ENCODE measurements at places on chromosomes 3 and 15.

GRCh38 chr15:42158941-42159340, 2.5 kb upstream of the PLA2G4F start:
- DNase-seq: no peak

- no peak for DNase-seq
Measured at GRCh38 chr15:67017311-67017710, 48.1 kb upstream of the SMAD3 start.

DNA sequence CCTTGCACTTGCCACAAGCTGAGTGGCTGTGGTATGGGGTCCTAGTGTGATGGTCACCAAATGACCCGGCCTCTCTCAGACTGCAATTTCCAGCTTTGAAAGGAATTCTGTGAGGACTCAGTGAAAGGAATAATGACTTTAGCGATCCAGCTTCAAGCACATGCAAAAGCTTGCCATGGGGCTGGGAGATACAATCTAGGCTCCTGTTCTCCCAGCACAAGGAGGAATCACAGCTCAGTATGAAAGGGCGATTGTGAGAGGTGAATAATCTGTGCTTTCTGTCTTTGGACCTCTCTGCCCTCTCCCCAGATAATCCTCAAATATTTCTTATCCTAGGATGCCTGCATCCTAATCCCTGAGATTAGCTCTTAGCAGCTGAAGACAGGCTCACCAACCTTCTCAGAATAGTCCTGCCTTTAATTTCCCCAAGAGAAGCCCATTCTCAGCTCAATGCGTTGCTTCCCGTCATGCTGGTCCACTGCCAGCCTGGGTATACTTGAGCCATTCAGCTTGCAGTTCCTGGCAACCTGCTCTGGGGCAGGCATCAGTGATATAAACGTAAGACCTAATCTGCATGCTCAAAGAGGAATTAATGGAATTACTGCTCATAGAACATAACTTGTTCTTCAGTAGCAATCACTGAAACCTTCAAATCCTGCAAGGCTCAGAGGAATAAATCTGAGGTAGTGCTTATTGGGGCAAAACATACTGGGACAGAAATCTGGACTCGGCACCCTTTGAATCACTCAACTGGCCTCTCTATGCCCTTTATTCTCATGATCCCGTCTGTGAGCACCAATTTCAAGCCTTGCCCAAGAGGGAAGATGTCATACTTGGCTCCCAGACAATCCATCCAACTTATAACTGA, 15.1 kb downstream of the TLNRD1 start:
- DNase-seq: no peak

DNA sequence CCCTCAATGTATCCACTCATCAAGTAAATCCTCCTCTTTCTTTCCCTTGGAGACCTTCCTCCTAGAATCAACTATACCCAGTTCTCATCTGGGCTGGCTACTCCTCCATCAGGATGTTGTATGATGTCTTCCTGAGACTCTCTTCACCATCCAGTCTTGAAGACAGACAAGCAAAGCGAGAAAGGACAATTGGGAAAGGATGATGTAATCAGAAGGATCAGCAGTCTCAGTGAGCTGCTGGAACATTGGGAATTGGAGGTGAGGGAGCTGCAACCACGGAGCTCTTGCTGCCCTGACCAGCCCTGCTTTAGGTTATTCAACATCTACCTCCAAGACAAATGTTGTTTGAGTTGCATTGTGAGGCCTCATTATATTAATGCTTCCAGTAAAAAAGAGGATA, 48.0 kb upstream of the UBP1 start:
- no peak for DNase-seq

- DNase-seq: peak; percentile 13
Measured at GRCh38 chr15:101025896-101026631, 106.9 kb downstream of the LRRK1 start.

- DNase-seq: no peak
Measured at GRCh38 chr15:73017987-73018386, 34.3 kb upstream of the NEO1 start.

DNA sequence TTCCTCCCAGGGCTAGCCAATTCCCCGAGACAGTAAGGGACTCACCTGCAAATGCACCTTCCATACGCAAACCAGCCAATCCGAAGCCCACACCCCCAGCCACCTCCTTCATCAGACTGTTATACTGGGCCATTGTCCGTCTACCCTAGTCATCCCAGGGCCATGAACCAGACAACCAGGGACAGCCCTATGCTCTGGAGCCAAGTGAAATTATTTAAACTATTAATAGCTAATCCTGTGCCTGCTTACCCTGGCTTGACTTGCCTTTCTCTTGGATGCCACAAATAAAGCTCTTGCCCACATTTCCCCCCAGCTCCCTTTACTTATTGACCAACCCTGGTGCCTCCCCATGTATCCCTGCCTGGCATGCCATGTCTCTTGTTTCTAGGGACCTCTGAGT, 4.0 kb upstream of the CHRNB4 start:
- DNase-seq: no peak

GRCh38 chr3:146227486-146227885, 23.4 kb downstream of the PLSCR4 start:
- DNase-seq: no peak

DNA sequence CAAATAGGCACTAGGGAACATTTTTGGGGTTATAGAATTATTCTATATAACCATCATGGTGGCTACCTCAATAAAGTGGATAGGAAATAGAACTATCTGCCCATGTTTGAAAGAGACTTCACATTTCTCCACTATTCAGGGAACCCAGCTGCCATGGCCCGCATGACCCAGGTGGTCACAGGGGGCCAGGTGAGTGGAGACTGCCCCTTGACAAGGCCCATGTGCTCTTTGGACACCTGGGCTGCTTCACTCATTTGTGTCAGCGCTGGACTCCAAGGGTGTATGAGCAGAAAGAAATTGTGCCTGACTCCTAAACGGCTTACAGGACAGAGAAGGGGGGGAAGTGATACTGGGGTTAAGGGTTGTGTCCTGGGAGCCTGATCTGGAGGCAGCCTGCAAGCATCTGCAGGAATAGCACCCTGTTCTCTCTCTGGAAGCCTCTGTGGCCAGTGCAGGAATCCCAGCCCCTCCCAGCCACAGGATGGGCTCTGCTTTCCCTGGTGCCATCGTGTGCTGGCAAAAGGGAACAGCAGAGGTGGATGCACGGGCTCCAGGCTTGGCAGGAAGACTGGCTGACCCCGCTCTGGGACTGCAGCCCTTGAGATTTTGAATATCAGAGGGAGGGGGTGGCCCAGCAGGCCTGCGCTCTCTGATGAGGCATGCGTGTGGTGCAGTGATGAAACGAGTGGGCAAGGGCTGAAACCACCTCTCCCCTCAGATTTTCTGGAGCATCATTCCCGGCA, 9.1 kb upstream of the C3orf22 start:
- DNase-seq: no peak

GRCh38 chr15:101617390-101617965, 34.7 kb downstream of the TM2D3 start:
- DNase-seq: no peak

DNA sequence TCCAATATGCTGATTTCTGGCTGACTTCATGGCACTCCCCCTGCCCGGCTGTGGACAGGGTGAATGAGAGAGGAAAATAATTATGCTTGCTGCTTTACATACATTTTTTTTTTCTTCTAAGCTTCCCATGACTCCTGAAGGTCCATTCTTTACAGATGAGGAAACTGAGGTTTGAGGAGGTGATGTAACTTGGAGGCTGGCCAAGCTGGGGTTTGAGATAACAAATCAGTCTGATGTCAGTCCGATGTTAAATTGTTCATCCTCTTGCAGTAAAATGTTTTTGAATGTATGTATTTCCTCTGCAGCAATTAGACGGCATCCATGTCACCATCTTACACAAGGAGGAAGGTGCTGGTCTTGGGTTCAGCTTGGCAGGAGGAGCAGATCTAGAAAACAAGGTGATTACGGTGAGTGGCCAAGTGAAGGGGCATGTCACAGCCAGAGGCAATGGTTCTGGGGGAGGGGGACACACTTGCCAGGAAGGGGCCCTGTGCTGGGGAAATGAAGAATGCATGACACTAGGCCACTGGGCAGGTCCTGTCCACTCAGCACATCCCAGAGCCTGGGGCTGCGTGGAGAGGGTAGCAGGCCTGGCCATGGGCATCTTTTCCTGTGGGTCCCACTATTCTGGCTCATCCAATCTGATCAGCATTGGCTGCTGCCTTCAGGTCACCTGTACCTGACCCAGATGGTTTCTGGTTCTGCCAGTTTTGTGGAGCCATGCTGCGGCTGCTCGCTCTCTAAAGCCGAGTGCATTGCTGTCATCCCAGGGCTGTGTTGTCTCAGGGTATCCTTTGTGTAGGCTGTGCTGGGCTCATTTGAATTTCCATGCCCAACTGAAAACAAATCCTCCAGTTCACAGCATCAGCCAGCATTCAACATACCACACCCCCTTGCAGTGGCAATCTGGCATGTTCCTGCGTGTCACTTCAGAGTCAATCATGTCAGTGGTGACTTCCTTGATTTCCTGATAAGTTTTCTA, 20.4 kb downstream of the STARD5 start:
- no peak for DNase-seq

DNA sequence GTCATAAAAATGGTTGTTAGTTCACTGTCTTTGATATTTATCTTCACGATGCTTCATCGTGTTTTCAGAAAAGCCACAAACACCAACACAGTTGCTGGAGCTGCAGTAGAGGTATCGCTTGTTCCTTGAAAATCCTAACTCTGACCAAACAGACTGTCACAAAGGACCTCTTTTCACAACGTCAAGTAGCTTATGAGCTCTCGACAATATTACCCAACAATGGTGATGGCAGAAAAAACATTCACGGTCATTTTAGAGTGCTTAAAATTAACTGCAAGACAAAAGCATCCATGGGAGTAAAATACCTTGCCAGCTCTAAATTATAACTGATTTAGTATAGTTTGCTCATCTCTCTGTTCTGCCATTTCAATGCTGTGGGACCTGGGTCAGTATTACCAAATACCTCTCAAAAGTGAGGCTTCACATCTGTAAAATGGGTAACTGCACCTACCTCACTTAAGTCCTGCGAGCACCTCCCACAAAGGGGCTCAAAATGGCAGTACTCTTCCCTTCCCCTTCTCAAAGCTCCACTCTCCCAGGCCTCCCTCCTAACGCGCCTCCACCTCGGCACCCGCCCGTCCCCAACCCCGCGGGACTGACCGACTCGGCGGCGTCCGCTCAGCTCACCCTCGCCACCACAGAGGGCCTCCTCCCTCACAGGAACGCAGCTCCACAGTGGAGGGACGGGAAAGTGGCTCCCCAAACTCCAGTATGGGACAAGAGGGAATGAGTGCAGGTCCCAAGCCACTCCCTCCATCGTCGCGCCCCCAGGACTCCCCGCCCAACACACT, 546 bp downstream of the TRIM59 start:
- no peak for DNase-seq

DNA sequence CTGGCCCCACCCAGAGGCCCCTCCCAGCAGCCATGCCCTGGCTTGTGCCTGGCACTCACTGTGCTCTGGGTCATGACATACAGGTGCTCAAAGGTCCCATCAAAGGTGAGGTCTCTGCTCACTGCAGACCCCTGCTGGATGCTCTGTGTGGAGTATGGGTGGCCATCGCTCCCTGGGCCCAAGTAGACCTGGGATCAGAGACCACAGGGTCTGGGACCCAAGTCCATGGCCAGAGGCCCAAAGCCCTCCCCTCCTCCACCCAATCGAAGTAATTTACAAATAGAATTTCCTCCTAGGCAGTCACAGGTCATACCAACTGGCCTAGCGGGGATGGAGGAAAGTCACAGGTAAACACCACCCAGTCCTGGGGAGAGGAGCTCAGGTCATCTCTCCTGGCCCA, 7.6 kb downstream of the PLXNB1 start:
- no peak for DNase-seq

- no peak for DNase-seq
Measured at GRCh38 chr3:151935446-151935845, 62.0 kb downstream of the SUCNR1 start.

- no peak for DNase-seq
Measured at GRCh38 chr15:98718426-98719136, 70.2 kb downstream of the IGF1R start.

DNA sequence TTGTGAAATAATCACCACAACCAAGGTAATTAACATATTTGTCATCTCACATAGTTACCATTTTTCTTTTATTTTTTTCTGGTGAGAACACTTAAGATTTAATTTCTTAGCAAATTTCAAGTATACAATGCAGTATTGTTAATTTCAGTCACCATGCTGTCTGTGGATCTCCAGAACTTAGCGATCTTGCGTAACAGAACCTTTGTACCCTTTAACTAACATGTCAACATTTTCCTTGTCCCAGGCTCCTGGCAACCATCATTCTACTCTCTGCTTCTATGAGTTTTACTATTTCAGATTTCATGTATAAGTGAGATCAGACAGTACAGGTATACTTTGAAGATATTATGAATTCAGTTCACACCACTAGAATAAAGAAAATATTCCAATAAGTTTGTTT, 154.4 kb downstream of the KCNAB1 start:
- no peak for DNase-seq

All from Peyer's patch (tissue), 4 donors.